ENCODE measurements at places on chromosomes 16 and 17.

DNA sequence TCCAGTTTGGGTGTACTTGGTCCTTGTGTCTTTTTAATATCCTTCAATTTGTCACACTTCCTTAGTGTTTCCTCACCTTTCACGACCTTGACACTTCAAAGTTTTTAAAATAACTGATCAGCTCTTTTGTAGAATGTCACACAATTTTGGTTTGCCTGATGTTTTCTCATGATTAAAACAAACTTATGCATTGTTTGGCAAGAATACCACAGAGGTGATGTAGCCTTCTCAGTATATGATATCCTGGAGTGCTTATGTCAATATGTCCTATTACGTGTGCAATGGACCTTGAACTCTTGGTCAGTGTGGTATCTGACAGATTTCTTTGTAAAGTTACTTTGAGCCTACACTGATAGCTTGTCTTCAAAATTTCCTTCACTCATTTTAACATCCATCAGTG is 297.4 kb downstream of the CNTNAP4 start:
- DNase-seq: no peak

DNA sequence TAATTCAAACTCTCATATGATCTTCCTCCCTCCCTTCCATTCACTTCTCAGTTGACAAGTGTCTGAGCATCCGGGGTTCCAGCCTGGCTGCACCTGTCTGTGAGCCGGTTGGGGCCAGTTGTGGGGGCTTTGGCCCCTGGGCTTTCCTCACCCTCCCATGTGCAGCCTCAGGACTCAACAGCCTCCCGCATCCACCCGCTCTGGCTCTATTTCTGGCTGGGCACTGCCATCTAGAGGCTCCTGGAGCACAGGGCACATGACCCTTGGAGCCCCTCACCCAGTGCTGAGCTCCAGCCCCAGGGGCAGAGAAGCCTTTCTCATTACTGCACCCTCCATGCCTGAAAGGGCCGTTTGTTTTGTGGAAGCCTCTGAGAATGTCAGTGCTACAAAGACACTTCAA is 43.3 kb downstream of the HAPSTR1 start:
- peak; percentile 50 for DNase-seq

- no peak for DNase-seq
Observed at GRCh38 chr17:64442541-64442971, 6.4 kb upstream of the MILR1 start.

DNA sequence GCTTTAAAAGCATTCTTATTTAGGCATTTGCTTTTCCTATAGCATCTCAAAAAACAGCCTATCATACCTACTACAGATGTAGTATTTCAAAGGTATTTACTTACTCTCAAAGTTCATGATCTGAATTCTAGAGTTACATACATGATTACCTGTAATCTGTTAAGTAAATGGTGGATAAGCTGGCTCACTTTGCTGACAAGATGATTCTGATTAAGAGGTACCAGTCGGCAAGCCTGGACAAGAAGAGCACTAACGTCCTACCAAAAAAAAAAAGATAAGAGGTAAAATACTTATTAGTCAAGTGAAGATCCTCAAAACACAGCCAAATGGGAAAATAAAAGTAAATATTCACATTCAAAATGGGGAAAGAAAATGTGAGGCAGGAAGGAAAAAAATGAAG is 2.7 kb downstream of the HEATR6 start:
- no peak for DNase-seq

GRCh38 chr17:68277807-68278206 is 13.1 kb downstream of the SLC16A6 start:
- no peak for DNase-seq

GRCh38 chr17:32873114-32873513 is 3.8 kb downstream of the MYO1D start:
- no peak for DNase-seq

DNA sequence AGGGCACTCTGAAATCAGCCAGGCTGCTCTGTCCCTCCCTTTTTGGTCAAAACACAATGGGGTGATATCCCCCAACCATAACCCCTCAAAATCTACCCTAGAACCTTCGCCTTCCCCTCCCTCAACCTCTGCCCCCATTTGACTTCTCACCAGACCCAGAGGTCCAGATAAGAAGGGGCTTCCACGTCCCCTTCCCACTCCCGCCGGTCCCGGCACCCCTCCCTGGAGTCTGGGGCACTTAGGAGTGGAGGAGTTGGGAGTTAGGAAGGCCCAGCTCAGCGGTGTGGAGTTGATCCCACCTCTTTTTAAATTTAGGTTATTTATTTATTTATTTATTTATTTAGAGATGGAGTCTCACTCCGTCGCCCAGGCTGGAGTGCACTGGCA is 619 bp upstream of the TMEM92 start:
- no peak for DNase-seq

- DNase-seq: no peak
Observed at GRCh38 chr16:67394155-67395104, 1.1 kb upstream of the TPPP3 start.

DNA sequence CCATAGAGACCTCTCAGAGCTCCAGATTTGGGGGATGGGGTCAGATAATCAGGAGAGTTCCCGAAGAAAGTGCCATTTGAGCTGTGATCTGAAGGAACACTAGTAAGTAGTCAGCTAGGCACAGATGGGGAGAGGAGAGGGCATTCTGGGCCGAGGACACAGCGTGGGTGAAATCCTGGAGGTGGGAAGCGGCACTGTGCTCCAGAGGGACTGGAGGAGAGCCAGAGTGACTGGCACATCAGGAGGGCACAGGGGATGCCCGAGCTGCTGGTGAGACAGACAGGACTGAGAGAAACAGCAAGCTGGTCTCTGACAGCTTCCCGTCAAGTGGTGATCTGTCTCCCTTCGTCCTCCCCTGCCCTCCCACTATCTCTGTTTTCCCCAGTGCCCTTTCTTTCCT is 40.6 kb downstream of the KNOP1 start:
- DNase-seq: no peak

GRCh38 chr17:65359016-65359415 is 202.4 kb downstream of the AXIN2 start:
- DNase-seq: peak; percentile 77

- DNase-seq: no peak
Observed at GRCh38 chr17:38444151-38444550, 15.9 kb downstream of the ARHGAP23 start.

GRCh38 chr17:56392321-56392720 is 201.2 kb upstream of the NOG start:
- no peak for DNase-seq

DNA sequence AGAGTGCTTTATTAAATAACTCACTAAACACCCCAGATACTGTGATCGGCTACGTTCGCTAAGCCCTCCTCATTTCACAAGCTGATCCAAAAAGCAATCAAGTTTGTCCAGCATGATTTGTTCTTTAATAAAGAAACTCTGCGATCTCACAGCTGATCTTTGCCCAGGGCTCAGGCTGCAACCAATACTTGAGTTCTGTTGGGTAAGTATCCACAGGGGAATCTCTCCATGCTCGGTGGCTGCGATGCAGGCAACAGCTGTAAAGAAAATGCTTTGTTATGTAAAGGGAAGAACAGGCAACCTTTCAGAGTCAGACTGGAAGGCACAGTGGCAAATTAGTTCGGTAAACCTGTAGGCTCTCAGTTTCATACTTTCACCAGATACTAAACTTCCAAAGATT is 67.5 kb downstream of the SHISA6 start:
- no peak for DNase-seq

DNA sequence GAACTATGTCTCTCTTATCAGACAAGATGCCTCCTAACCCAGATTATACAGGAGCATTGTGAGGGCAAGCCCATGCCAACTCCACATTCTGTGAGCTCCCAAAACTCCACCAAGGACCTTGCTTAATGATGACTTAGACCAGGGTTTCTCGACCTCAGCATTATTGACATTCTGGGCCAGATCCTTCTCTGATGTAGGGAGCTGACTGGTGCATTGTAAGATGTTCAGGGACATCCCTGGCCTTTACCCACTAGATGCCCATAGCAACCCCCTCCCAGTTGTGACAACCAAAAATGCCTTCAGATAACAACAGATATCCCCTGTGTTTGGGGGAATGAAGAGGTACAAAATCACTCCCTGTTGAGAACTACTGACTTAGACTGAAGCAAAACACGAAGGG is 43.6 kb downstream of the HOXB1 start:
- DNase-seq: no peak

DNA sequence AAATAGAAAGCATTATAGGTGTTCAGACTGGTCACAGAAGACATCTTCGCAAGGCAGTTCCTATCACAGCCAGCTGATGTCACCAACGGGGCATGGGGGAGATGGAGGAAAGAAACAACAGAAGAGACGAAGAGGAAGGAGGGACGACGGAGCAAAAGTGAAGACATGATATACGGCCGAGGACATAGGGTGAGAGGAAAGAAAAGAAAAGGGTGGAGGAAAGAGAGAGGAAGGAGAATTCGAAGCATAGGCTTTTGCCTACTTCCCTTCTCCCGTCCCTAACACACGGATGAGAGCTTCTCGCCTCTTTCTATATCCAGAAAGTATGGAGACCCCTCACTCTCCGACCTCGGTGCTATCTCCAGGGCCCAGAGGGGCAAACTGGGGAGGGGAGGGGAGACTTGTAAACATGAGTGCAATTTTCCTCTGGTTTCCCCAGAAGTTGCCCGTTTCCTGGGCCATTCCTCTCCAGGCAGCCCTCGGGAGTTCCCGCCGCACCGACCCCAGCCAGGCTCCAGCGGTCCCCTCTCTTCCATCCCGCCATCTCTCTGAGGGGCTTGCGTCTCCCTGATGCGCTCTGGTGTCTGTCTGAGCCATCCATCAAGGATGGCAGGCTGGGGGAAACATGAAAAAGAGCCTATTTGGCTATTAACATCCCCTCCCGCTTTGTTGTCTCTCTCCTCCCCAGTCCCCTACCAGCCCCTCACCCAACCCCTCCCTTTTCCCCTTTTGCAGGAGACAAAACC is 26.0 kb downstream of the COPZ2 start:
- DNase-seq: peak; percentile 24

DNA sequence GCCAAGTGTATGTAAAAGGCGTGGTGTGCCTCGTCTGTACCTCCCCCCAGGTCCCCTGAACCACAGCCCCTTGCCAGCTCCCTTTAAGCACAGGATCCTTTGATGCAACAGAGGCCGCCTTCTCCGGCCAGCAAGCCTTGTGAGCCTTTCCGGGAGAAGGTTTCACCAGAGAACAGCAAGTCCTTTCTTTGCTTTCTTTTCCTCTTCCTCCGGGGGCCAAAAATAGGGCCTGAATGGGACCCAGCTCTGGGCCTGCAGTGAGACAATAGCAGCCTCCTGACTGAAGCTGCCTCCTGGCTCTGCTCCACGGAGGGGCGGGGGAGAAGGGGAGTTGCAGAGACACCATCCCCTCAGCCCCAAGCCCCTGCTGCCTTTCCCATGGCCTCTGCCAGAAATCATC is 9.0 kb downstream of the ADGRG1 start:
- no peak for DNase-seq

DNA sequence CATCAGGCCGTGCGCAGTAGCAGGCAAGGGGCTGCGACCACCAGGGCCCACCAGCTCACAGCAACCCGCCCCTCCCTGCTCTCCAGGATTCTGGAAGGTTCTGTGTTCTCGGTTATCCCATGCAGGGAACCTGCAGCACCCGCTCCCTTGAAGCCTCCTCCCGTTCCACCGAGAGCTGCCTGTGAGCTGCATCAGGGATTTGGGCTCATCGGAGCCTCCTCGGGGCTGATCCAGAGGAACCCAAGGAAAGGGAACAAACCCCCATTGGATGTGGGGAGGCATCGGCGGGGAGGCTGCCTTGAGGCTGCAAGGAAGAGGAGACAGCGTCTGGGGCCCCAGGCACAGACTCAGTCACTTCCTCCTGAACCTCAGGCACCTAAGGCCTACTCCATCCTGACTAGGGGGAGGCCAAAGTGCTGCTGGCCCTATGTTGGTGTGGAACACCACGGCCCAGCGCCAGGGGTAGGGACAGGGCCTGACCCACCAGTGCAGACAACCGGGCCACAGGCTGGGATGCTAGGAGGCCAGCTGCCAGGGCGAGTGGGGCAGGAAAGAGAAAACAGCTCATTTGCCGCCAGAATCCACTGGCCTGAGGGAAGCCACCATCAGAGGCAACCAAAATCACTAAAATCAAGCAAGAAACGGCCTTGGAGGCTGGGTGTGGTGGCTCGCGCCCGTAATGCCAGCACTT is 14.4 kb upstream of the LGALS3BP start:
- no peak for DNase-seq

DNA sequence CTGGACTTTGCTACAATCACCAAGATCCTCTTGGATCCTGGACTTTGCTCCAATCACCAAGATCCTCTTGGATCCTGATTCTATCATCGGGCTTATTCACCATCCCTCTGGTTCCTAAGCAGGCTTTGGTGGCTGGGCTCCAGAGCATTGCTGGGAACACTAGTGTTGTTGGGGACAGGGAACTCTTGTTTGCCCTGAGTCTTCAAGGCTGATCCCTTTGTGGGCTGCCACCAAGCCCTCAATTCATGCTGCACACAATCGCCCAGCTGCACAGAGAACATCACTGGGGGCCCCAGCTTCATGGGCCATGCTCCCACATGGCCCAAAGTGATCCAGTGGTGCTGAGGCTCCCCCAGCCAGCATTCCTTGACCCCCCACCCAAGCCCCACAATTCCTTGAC is 88.3 kb downstream of the TMEM132E start:
- DNase-seq: no peak

All from kidney capillary endothelial cell (primary cell).